ENCODE measurements at places on chromosomes 6 and 20. TPM values are rescaled to one million over a fixed set of nuclear protein-coding genes. Genes with fewer than 3 reads are reported as not detected.

- no peak for DNase-seq
Measured at GRCh38 chr20:10714236-10714975, 40.6 kb upstream of the JAG1 start.

DNA sequence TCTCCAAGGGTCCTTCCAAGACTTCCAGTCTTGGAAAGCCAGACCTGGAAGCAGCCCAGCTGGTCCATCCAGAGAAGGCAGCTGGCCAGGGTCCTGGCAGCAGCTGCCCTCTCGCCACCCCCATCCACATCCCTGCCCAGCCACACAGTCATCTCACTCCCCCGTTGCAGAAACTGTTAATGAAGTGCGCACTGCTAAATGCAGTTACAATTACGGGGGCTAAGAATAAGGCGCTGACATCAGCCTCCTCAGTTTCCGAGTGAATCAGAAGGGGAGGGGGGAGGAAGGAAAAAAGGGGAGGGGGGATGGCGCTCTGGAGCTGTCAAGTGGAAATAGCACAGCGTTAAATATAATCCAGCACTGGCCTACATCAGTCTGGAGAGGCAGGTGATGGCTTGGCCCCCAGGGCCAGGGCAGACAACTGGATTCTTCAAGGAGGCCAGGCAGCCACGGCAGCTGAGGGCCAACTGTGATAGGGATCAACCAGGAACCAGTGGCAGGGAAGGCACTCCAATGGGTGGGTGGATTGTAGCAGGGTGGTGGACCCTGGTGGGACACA lies 6.9 kb downstream of the RIMS4 start:
- DNase-seq: peak; percentile 10

- DNase-seq: no peak
Measured at GRCh38 chr6:17423026-17423425, 29.6 kb downstream of the CAP2 start.

- DNase-seq: no peak
Measured at GRCh38 chr6:170145272-170145592, 145.6 kb downstream of the DLL1 start.

GRCh38 chr6:3194535-3195419 lies 32.7 kb downstream of the TUBB2B start:
- no peak for DNase-seq

GRCh38 chr20:38685853-38686473 lies 38.3 kb upstream of the SLC32A1 start:
- peak; percentile 57 for DNase-seq

- peak; percentile 49 for DNase-seq
Measured at GRCh38 chr6:72132427-72132826, 246.1 kb downstream of the RIMS1 start.

Gene DLK2
- total RNA-seq: 0.51 TPM

GRCh38 chr6:140271759-140272377 lies 897.4 kb upstream of the CITED2 start:
- DNase-seq: no peak

- no peak for DNase-seq
Measured at GRCh38 chr6:109939654-109940053, 38.5 kb upstream of the GPR6 start.

DNA sequence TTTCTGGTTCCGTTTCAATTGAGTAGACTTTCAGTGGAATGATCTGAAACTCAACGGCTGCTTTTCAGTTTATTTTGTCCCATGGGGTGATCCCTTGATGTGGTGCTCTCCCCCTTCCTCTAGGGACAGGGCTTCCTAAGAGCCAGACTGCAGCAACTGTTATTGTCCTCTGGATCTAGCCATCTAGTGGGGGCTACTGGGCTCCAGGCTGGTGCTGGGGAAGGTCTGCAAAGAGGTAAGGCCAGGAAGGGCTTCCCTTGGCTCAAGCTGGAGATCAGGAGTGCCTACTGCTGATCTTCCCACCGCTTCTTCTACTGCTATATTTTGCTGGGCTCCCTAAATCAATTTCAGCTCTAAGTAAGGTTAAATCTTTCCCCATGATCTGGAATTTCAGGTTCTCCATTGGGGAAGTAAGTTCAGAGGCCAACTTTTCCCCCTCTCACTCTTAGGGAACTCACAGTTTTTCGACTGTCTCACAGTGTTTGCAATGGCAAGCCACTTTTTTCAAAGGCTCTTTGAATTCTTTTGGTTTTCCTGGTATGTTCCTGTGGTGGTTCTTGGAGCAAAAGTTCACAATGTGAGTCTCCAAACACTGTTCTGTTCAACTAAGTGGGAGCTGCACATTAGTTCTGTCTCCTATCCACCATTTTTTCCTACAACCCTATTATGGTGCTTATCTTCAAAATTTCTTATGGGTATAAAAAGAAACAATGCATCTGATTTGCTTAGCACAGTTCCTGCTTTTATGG lies 286.2 kb upstream of the EXOC2 start:
- no peak for DNase-seq

DNA sequence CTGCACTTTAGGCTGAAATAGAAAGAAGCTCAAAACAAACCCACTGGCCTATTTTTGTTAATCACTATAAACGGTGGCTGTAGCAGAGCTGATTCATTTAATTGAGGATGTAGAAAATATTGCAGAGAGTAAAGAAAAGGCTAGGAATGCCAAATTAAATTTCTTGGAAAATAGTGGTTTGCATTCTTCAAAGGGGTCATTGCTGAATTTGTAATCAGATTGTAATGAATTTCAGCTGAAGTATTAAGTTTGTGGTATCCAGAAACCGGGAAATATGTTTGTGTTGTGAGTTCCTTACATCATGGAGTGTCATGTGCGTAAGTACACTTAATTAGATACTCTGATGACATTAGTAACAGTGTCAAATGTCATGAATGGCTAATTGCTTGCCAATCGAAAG lies 203.0 kb downstream of the SAMD5 start:
- no peak for DNase-seq

Gene CPNE5
- 0.63 TPM for total RNA-seq

Gene VEGFA
- 197 TPM for total RNA-seq

- DNase-seq: peak; percentile 57
Measured at GRCh38 chr20:18537651-18538050, 29.6 kb upstream of the SMIM26 start.

- no peak for DNase-seq
Measured at GRCh38 chr6:79607000-79607399, 24.1 kb upstream of the SH3BGRL2 start.

Gene SCRT2
- not detected for total RNA-seq

DNA sequence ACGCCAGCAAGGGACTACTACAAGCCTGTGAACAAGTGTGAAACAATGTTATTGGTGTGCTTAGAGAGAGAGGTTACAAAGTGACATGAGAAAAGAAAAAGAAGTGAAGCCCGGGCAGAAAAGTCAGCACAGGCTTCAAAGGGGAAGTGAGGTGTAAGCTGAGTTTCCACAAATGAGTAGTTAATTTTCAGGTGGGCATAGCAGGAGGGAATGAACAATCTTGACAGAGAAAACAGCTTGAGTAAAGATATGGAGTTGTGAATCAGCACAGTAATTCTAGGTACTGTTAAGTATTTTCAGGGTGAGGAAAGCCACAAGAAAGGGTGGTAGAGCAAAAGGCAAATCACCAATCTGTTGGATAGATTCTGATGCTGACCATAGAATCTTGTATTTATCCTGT lies 4.3 kb downstream of the KCNQ5 start:
- no peak for DNase-seq

DNA sequence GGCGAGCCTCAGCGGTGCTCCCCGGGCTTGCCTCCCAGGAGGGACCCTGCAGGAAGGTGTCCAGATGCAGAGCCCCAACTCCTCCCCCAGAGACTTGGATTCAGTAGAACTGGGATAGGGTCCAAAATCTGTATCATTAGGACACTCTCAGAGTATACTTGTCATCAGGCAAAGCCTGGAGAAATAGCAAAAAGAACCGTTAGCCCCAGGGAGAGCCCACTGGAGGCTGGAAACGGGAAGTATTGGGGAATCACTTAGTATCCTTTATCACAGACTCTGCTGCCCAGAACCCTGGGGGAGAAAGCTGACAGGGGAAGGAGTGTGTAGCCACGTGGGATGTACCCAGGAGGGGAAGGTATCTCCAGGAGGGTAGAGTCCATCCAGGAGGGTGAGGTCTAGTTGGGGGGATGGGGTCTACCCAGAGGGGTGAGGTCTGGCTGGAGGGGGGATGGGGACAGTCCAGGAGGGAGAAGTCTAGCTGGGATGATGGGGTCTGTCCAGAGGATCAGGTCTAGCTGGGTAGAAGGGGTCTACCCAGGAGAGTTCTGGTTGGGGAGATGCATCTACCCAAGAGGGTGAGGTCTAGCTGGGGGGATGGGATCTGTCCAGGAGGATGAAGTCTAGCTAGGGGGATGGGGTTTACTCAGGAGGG lies 107.2 kb downstream of the LY86 start:
- peak; percentile 79 for DNase-seq

DNA sequence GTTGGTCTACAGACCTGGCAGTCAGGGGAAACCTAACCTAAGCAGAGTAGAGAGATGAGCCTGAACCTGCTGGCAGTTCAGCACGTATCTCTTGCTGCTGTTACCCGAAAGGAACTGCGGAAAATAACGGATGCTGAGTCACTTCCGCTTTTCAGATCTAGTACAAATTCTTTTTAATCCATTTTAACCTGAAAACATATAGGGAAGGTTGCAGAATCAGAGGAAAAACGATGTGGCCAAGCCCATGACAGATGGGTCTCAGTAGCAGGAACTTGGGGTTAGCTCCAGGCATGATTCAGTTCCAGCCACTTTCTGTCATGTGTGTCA lies 351.9 kb upstream of the PRND start:
- DNase-seq: no peak

Gene PDE10A
- total RNA-seq: 0.11 TPM

DNA sequence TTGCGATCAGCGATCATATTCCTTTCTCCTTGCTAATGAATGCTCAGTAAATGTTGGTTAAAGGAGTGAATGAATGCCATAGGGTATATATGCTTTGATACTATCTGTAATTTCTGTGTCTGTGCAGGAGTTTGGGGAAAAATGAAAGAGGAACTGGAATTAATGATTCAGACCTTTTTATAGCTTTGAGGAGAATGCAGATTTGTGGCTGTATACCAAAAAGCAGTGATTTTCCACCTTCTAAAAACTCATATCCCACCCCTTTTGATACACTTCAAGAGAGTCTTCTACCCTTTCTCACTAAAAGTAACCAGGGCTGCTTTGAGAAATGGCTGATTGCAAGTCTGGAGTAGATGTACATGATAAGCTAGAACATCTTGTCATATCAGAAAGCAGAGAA lies 26.6 kb upstream of the SUMO4 start:
- DNase-seq: no peak

GRCh38 chr20:23446505-23446904 lies 6.2 kb downstream of the CST11 start:
- peak; percentile 40 for DNase-seq

DNA sequence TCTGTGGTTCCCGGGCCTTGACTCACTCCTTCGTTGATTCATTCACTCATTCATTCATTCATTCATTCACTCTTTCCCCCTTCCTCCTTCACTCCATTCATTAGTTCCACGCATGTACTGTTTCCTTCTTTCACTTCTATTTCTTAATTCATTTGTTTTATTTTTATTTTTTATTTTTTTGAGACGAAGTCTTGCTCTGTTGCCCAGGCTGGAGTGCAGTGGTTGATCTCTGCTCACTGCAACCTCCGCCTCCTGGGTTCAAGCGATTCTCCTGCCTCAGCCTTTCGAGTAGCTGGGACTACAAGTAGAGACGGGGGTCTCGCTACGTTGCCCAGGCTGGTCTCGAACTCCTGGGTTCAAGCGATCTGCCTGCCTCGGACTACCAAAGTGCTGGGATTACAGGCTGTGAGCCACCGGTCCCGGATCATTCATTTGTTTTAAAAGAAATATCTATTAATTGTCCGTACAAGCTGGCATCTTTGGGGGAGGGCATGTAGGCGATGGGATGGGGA lies 427 bp upstream of the NFKBIE start:
- DNase-seq: no peak

- no peak for DNase-seq
Measured at GRCh38 chr6:36324715-36325114, 12.0 kb downstream of the BNIP5 start.

Gene NMBR
- not detected for total RNA-seq

Measured in GM23248 (cell line).